Dermis microvascular lymphatic vessel endothelial cell (primary cell): ENCODE measurements at places on chromosomes 5 and 9. TPM values are rescaled to one million over a fixed set of nuclear protein-coding genes. Genes with fewer than 3 reads are reported as not detected.

- no peak for DNase-seq
These were observed 31.8 kb downstream of the MAP1B start for GRCh38 chr5:72138943-72139521.

The CSF2 gene
- 0.13 TPM in 1 of 2 replicates, not detected in the other for total RNA-seq

The SREK1IP1 gene
- total RNA-seq: 13.5 and 13.6 TPM in 2 replicates

The EDIL3 gene
- total RNA-seq: under 0.01 TPM in 2 replicates

DNA sequence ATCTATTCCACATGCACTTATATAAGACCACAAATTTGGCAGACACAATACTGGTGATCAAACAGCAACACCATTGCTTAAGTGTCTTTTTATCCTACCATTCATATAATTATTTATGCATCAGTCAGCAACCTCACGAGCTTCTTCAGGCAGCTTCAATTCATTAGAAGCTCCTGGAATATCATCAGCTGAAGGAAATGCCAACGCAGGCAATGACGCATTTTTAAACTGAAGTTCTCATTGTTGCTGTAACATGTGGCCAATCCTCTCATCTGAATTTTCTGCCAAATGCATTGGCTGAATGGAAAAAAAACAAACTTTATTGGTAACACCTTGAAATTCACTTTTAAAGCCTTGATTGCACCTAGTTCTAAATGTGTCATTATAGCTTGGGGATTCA lies 376.4 kb upstream of the RGMB start:
- DNase-seq: no peak

- DNase-seq: no peak
These were observed 28.1 kb upstream of the DAB2 start for GRCh38 chr5:39452846-39453245.

The NR4A3 gene
- total RNA-seq: under 0.01 TPM in 2 replicates

- DNase-seq: no peak
These were observed 86.7 kb upstream of the STARD4 start for GRCh38 chr5:111598996-111599395.

The FGF18 gene
- total RNA-seq: not detected in 2 replicates

- no peak for DNase-seq
These were observed 143.6 kb upstream of the RASGRF2 start for GRCh38 chr5:80816590-80816989.

GRCh38 chr9:132043708-132044107 lies 36.0 kb downstream of the MED27 start:
- DNase-seq: no peak

DNA sequence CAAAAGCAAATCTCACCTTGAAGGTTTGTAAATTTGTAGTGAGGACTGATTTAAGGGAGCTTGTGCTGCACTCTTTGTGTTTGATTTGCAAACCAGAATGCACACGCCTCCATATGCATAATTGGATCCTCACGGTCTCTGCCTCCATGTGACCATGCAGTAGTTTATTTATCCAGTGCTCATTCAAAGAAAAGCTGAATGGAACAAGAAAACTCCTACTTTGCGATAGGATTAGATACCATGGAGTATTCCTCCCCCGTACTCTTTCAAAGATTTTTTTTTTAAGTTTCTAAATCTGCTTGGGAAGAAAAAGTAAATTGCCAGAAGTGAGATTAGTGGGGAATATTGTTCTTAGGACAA lies 290.4 kb upstream of the TUT7 start:
- DNase-seq: no peak

GRCh38 chr5:59874675-59875074 lies 18.9 kb downstream of the PDE4D start:
- DNase-seq: no peak

The BARHL1 gene
- not detected in 2 replicates for total RNA-seq

DNA sequence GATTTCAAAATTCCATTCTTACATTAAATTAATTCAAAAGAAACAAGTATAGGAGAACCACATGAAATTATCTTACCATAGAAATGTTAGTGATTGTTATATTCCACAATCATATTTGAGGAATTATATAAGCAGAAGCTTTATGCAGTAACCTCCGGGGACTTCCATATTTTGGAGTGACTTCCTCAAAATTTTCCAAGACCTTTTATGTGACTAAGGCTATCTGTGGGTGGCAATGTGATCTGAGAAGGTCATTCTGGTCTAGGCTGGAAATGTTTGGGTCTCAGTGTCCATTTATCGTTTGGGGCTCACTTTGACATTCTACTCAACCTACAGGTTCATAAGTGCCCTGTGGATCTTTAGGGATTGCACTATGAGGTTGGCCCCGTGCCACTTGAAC lies 776.6 kb downstream of the CDH12 start:
- DNase-seq: no peak

DNA sequence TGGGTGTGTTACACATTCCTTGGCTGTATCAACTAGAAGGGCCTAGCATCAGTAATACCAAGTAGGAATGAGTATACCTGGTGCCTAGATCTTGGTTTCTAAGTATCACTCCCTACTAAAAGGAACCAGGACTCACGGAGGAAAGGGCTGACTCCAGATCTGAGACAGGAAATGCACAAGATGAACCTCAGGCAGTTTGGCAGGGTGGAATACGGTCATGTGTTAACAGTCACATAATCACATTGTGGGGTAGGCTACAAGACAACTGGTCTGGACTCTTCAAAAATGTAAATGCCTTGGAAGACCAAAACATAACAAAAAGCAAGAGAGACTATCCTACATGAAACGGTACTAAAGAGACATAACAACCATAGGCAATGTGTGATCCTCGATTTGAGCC lies 158.8 kb downstream of the CRB2 start:
- no peak for DNase-seq

GRCh38 chr9:76020652-76021051 lies 130.2 kb downstream of the PCSK5 start:
- DNase-seq: no peak

DNA sequence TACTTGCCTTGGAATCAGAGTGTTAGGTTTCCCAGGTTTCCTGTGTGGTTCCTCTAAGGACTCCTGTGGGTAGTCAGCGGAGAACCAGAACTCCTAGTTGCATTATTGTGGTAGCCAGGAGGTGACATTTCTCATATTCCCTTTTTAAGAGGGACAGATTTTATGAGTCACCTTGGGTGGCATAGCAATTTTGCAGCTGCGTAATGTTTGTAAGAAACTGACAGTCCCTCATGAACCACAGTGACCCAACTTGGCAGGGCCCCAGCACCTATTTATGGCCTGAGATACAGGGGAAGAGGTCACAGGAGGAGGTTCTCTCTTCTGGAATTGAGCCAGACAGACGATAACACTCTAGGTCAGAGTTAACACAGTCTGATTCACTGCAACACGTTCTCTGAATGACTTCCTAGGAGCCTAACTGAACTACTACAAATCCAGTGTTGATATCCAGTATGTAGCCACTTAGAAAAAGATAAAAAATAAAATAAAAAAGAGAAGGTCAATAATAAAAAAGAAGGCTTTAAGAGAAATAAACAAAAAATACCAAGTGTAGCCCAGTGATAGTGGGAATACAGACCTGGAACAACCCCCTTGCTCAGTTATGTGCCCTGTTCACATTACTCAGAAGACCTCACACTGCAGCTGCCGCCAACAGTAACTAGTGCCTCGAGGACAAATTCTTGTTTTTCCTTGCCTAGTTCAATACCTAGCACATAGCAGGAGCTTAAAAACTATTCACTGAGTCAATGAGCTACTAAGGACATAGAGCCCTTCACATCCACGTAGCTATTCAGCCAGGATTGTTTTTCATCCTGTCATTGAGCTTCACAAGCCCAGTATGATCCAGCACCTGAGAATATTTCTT lies 50.7 kb upstream of the VLDLR start:
- peak; percentile 74 for DNase-seq

DNA sequence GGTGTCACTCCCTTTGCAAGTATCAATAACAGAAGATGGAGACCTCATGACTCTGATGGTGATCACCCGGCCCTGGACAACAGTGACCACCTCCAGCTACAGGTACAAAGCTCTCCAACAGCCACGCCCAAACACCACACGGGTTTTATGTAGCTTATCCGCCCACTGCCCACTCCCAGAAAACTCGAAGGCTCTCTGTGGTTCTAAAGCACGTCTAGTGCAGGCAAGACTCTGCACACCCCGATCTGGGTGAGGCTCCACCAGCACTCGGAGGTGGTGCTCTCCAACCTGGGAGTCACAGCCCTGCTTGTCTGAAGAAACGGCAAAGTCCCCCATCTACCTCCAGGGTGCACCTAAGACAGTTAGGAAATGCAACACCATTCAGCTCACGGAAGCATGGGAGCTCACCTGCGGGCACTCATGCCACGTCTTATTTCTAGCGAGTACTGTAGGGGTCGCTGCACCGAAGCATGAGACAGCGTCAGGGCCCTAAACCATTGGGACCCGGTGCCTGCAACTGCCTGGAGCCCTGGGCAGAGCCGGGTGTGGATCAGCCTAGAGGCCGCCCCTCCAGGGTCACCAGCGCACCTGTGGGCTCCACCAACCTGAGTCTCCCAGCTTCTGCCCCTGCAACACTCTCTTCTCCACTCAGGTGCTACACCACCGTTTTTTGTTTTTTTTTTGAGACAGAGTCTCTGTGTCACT lies 58.1 kb upstream of the ZNF354A start:
- no peak for DNase-seq

DNA sequence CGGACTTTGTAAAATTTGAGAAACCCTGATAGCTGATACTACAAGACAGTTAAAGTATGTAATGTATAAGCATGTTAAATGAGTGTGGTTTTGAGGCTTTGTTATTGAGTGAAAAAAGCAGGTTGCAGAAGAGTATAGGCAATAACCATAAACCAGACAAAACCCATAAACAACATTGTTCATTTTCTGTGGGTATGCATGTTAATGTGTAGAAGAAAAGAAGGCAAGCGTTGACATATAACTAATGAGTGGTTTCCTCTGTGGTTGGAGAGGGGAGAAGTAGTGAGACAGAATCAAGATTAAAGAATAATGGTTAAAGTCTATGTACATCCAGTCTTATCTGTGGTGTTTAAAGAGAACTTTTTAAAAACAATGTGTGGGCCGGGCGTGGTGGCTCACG lies 26.2 kb downstream of the RAD23B start:
- DNase-seq: no peak

DNA sequence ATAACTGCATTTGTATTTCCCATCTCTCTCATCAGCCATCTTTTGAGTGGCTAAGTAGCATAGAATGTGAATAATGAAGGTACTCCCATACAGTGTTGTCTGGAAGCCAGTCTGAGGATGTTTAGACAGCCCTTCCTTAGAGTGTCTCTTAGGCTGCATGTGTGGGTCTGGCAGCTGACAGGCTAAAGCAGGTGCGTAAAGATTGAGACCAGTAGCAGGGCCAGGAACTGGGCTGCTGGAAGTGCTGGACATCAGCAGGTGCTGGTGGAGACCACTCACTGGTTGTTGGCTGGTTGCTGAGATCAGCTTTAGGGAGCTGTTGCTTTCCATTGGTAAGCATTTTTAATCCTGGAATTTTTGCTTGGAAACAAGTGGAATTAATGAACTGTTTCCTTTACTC lies 197.5 kb downstream of the PCSK5 start:
- no peak for DNase-seq

The COL15A1 gene
- total RNA-seq: 2.0 and 2.8 TPM in 2 replicates

DNA sequence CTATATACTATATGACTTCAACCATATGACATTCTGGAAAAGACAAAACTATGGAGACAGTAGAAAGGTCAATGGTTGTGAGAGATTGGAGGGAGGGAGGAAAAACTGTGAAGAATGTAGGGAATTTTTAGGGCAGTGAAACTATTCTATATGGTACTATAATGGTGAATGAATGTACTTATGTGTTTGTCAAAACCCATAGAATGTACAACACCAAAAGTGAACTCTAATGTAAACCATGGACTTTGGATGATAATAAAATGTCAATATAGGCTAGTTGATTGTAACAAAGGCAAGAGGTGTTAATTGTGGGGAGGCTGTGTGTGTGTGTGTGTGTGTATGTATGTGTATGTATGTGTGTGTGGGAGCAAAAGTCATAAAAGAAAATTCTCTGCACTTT lies 10.8 kb upstream of the STOM start:
- no peak for DNase-seq

The CARD6 gene
- 34.0 and 38.9 TPM in 2 replicates for total RNA-seq

The IL17B gene
- not detected in 2 replicates for total RNA-seq

- DNase-seq: no peak
These were observed 137.5 kb downstream of the GNA14 start for GRCh38 chr9:77510666-77511065.

DNA sequence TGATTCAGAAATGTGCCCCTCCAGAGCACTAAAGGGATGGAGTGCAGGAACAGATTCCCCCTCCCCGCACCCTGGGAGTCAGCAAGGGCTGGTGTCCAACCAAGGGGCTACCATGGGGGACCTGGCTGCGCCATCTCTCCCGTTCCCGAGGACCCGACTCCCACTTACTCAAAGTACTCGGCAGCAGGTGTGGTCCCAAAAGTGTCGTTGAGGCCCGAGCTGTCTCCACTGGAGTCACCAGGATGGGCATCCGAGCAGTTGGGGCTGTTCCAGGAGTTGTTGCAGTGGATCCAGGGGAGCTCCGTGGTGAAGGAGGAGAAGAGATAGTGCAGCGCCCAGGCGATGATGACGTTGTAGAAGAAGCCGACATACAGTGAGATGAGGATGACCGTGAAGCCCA lies 12.9 kb downstream of the SLC6A3 start:
- no peak for DNase-seq

The GPRIN1 gene
- total RNA-seq: 4.5 and 4.8 TPM in 2 replicates

The C9orf85 gene
- total RNA-seq: 13.0 TPM in 2 replicates

GRCh38 chr9:35844628-35845270 lies 15.7 kb downstream of the TMEM8B start:
- peak; percentile 83 for DNase-seq

The HMGXB3 gene
- 18.2 and 31.9 TPM in 2 replicates for total RNA-seq

- no peak for DNase-seq
These were observed 171.8 kb upstream of the PITX1 start for GRCh38 chr5:135205632-135206349.

- no peak for DNase-seq
These were observed 41.7 kb upstream of the RPS23 start for GRCh38 chr5:82319651-82320376.

- no peak for DNase-seq
These were observed 6.4 kb upstream of the RFK start for GRCh38 chr9:76400534-76401096.

The PCDHA12 gene
- under 0.01 TPM in 1 of 2 replicates, not detected in the other for total RNA-seq

The OR1Q1 gene
- total RNA-seq: not detected in 2 replicates

The PCYOX1L gene
- 11.4 and 12.6 TPM in 2 replicates for total RNA-seq

The PAEP gene
- total RNA-seq: not detected in 2 replicates

- DNase-seq: no peak
These were observed 46.6 kb downstream of the CFAP95 start for GRCh38 chr9:69867081-69867814.
